ENCODE measurements at places on chromosomes 5 and 9.
A peak's percentile ranks its signal among the peaks of the same experiment; 100 is the strongest.

- no peak for DNase-seq
Measured at GRCh38 chr5:107129051-107129450, 541.7 kb downstream of the EFNA5 start.

DNA sequence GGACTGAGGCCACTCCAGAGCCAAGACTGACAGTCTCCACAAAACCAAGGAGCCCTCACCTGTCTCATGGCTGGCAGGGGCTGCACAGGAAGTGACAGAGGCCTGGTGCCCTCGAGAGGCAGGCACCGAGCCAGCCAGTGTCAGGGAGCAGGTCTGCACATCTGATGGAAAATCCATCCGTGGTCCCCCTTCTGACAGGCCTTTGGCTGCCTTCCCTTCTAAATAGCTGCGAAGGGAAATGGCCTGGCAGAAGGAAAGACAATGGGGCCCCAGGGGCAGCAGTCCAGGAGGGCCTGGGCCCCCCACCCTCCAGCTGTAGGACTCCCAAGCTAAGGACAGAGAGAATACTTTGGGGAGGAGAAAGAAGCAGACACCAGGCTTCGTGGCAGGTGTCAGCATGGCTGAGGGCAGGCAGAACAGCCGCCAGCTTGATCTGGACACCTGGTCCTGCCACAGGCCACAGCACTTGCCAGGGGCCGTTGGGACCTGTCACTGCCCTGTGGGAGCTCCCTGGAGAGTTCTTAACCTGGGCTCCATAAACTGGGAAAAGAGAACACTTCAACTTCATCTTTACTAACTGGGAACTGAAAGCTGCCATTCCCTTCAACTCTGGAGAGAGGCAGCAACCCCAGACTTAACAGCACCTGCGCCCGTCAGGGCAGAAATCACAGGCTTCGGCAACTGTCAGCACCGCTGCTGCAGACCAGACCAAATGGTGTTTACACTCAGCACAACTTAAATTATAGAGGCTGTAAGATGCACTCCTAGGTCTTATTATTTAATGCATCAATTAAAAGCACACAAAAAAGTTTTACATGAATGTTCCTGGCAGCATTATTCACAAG is 22.0 kb downstream of the ADAMTS2 start:
- DNase-seq = no peak

DNA sequence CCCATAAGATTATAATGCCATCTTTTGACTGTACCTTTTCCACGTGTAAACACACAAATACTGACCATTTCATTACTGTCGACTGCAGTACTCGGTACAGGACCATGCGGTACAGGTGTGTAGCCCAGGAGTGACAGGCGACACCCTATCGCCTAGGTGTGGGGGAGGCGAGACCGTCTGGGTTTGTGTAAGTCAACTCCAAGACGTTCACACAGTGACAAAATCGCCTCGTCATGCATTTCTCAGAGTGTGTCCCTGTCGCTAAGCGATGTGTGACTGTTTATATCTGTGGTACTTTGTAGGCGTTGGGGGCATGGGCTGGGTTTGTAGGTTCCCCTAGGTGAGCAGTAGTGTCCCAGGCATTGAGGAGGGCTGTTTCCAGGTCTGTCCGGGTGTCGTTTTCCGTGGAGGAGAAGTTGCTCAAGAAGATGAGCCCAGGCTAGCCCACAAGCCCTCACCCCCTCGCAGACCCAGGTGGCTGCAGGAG is 20.3 kb downstream of the NEK6 start:
- no peak for DNase-seq

- no peak for DNase-seq
Measured at GRCh38 chr5:129971714-129972113, 67.4 kb downstream of the CHSY3 start.

DNA sequence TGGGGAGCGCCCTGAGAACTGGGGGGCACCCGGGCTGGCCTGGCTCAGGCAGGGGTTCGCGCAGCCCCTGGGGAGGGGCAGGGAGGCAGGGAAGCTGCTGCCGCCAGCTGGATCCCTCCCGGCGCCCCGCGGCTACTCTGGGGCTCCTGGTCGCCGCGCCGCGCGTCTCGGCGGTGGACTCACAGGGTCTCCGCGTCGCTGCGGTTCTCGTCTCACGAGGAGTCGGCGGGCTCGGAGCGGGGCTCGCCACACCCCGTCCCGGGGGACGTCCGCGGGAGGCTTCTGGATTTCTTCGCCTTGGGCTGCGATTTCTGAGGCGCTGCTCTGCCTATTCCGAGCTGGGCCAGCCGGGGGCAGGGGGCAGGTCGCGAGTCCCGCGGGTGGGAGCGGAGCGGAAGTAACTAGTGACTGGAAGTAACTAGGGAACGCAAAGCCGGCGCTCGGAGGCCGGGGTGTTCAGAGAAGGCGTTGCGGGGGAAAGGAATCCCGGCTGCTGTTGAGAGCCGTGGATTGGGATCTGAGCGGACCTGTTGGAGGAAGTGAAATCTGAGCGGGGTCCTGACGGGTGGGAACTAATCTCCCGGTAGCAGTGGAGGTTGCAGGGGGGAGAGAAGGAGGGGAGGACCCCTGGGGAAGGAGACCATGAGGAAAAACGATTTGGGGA is 511 bp downstream of the CYSTM1 start:
- DNase-seq = peak; percentile 30

GRCh38 chr5:67985686-67986387 is 229.7 kb upstream of the PIK3R1 start:
- DNase-seq = no peak

DNA sequence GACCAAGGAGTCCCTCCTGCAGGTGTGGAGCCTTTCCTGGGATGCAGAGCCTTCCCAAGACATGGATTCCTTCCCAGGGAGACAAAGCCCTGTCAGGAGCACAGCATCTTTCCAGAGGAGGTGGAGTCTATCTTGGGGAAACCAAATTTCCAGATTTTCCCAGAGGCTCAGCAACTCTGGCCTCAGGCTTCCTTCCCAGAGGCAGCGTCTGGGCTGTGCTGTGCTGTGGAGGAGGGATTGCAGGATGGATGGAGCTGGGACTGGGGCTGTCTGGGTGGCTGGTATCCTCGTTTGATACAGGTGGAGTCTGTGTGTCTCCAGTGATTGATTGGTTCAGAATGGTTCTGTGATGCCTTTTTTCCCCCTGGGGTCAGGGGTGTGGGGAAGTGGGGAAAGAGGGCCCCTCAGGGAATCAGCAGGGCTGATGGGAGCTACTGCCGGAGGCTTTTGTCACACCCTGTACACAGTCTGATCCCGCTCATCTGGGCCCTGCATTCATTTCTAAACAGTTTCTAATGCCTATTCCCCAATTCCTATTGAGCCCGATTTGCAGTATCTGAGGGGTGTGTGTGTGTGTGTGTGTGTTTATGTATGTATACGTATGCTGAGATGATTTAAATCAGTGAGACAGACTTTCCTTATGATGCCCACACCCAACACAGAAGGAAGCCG is 16.0 kb downstream of the OR13J1 start:
- DNase-seq = no peak

- DNase-seq = no peak
Measured at GRCh38 chr5:109484597-109484996, 74.8 kb upstream of the PJA2 start.

DNA sequence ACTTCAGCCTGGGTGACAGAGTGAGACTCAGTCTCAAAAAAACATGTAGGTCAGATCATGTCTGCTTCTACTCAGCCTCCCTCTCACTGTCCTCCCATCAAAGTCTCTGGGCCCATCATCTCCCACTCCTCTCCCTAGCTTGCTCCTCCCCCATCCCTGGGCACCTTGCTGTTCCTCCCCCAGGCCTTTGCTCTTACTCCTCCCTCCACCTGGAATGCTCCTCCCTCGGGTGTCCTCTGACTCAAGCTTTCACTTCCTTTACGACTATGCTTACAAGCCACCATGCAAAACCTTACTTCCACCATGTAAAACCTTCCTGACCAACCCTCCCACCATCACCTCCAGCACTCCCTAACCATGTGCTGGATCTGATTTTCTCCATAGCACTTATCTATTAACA is 51.5 kb downstream of the MTMR12 start:
- no peak for DNase-seq

DNA sequence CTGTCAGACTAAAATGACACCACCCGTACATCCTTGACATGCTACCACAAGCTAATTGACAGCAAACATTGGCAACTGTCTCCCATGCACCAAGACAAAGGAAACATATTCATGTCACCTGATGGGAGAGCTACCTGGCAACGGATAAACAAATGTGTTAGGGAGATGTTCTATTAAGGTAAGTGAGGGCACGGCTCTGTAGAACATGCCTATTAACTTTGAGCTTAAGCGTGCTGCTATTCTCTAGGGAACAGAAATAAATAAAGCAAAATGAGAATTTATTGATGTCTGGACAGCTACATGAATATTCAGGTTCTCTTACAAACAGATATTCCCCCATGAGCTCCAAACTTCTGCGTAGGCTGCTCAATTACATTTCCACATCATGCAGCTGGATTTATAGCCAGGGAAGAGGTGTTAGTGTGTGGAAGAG is 361.4 kb upstream of the RFX3 start:
- no peak for DNase-seq

- peak; percentile 32 for DNase-seq
Measured at GRCh38 chr9:81671880-81672280, 17.5 kb downstream of the TLE1 start.

DNA sequence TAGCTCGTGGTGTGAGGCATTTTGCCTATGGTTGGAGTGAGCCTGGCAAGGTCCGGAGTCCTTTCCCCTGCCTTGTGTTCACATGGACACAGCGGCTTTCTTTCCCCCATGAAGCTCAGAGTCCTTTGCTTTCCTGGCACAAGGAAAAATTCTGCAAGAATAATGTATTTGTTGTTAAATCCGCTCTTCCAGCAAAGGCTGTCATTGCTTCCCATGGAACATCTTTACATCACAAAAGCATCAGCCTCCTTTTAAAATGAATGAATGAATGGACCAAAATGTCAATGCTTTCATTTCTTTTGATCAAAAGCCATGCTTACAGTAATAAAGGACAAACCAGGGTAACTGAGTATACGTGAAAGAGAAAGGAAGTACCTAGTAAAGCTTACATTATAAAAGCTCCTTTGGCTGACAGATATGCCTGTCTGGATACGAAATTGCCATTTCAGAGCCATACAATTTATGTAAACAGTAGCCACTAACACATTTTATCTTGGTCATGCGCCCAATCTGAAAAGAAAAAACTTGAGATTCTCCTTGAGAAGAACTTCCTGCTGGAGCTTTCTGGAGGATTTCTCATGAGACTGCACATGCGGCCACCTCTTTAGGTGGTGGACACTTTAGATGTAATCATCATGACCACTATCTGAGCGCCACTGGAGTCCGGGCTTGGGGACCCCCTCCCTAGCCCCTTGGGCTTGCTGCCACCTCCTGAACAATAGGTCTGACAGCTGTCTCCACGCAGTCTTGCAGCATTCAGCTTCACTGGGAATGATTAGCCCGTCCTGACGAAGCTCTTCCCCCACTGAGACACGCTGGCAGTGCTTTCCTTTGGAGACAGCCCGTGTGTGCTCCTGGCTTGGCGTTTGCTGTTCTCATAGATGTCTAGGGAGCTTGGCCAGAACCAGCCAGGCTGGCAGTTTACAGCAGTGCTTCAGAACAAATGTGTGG is 355.9 kb downstream of the ADAMTS6 start:
- DNase-seq = no peak

- no peak for DNase-seq
Measured at GRCh38 chr9:31807574-31808256, 576.7 kb upstream of the ACO1 start.

- DNase-seq = no peak
Measured at GRCh38 chr5:95075111-95075510, 209.8 kb downstream of the MCTP1 start.

DNA sequence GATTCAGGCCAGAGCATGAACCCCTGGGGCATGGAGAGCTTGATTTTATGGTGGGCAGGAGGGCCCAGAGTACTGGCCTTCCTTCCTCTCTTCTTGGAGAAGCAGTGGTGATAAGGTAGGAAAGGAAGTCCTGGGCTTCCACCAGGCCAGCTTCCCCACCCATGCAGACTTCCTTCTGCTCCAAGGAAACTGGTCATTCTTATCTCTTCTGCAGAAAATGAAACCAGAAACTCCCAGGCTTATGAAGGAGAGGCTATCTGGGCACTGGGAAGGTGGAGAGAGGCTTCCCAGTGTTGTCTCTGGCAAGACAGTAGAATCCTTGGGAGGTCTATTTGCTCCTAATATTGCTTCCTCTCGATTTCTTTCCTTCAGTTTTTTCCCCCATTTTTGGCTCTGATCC is 110.5 kb upstream of the EQTN start:
- DNase-seq = no peak

DNA sequence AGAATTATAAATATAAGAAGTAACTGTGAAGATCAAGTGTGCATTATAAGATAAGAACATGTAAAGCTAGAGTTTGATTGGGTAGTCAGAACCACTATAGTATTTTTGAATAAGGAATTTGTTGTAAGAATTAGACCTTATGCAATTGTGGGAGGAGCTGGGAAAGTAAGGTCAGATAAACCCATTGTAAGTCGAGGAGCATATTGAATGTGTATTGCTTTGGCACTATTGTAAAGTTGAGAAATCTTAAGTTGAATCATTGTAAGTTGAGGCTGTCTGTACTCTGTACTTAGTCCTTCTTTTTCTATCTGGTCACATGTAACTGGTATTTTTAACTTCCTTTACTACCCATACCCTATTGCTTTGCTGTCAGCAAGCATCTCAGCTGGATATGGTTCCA is 158.7 kb downstream of the CCDC171 start:
- no peak for DNase-seq

- no peak for DNase-seq
Measured at GRCh38 chr5:92041911-92042660, 659.0 kb upstream of the ARRDC3 start.

DNA sequence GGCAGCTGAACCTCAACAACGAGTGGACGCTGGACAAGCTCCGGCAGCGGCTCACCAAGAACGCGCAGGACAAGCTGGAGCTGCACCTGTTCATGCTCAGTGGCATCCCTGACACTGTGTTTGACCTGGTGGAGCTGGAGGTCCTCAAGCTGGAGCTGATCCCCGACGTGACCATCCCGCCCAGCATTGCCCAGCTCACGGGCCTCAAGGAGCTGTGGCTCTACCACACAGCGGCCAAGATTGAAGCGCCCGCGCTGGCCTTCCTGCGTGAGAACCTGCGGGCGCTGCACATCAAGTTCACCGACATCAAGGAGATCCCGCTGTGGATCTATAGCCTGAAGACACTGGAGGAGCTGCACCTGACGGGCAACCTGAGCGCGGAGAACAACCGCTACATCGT is 12.4 kb upstream of the PHYHD1 start:
- no peak for DNase-seq

DNA sequence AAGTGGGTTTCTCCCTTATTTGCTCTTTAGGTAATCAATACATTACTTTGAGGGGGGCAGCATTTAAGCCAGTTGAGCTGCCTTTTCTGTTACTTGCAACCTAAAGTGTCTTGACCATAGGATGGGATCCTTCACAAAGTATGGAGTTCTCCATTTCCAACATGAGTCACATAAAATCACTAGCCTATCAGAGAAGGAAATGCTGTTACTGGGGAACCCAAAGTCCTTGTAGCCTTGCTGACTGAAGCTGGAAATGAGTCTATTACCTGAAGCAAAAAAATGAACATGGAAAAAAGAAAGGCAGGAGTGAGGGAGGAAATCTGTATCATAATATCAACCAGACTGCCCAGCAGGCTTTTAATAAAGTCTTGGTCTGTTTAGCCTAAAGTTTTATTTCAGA is 42.8 kb upstream of the SLIT3 start:
- DNase-seq = no peak

- no peak for DNase-seq
Measured at GRCh38 chr5:42531611-42532010, 108.4 kb downstream of the GHR start.
